ENCODE measurements at places on chromosomes 7 and 10.

GRCh38 chr7:42993038-42993437 is 60.9 kb downstream of the MRPL32 start:
- DNase-seq, result no peak

GRCh38 chr10:48818081-48818480 is 121.6 kb downstream of the LRRC18 start:
- DNase-seq, result no peak

DNA sequence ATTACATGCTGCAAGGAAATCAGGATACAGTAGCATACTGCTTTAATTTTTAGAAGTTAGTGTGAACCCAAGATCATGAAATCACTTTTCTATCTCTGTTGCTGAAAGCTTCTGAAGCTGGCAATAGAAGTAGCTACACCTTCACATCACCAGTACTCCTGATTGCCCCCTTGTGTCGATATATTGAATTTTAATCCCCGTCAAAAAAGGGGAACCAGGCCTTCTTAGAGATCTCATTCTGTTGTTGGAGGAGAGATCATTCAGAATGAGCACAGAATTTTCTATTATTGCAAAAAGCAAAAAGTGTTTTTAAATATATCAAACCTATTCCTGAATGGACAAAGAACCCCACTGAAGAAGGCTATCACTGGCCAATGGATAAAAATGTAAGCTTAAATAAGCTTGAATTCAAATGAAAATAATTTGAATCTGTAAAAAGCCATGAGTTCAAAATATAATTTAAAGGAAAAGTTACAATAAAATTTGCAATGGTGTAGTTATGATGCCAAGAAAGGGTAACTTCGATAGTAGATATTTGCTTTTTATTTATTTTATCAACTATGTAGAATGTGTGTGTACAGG is 39.7 kb upstream of the TEX47 start:
- DNase-seq, result no peak

DNA sequence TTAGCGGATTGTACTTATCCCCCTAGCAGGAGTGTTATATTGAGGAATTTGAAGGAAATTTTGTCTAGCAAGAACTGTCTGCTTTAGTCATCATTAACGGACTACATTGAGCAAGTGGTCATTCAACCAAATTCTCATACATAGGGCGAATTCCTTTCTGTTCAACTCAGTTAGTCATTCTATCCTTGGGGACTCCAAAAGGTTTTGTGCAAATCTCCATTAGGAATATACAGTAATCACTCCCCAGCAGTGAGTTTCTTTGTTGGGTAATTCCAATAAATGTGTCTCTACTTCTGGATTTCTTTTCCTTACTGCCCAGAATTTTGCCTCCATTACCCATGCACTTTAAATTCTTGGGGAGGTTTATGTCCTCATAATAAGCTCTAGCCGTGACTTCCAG is 51.1 kb downstream of the EPDR1 start:
- DNase-seq, result no peak

GRCh38 chr7:100726996-100727761 is 6.2 kb upstream of the ZAN start:
- DNase-seq, result no peak

DNA sequence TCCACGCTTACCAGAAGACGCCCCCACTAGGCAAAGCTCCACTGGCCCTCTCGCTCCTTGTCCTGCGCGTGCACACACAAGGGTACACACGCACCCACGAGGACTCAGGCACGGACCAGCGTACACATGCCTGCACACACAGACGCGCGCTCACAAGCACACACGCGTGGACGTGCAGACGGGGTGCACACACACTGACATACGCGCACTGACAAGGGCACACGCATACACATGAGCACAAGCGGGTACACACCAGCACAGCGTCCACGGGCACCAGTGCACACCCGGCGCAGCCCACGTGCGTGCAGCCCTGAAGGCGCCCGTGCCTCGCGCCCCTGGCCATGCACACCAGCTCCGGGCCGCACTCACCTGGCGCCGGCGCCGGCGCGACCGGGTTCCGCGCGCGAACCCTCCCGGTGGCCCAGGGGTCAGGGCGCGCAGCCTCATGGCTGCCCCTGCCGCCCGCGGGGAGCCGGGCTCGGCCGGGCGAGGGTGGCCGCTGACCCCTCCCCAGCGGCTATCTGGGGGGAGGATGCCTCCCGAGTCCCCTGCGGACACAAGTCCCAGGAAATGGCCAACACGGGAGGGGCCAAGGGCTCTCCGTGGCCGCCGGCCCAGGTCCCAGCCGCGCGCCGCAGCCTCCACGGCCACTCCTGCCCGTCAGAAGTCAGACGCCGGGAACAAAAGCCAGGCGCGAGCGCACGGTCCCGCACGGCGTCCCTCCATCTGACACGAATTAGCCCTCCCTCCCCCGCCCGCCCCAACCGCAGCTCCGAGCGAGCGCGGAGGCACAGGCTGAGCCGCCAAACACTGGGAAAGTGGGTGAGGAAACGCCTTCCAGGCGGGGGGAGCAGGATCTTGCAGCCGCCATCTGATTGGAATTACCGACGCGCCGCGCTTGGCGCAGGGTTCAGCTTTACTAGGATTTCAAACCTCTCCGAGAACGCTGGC is 45.0 kb downstream of the TNS3 start:
- no peak for DNase-seq

All from CD8-positive, alpha-beta T cell (primary cell).